Ascending aorta (tissue), 2 donors: ENCODE measurements at places on chromosomes 6 and 20. TPM values are rescaled to one million over a fixed set of nuclear protein-coding genes. Genes with fewer than 3 reads are reported as not detected.

Gene DCDC2
- total RNA-seq, result not detected

Gene RHAG
- not detected for total RNA-seq

Gene SLC22A2
- total RNA-seq, result not detected

- no peak for DNase-seq
Observed at GRCh38 chr20:53130795-53131194, 158.6 kb downstream of the TSHZ2 start.

DNA sequence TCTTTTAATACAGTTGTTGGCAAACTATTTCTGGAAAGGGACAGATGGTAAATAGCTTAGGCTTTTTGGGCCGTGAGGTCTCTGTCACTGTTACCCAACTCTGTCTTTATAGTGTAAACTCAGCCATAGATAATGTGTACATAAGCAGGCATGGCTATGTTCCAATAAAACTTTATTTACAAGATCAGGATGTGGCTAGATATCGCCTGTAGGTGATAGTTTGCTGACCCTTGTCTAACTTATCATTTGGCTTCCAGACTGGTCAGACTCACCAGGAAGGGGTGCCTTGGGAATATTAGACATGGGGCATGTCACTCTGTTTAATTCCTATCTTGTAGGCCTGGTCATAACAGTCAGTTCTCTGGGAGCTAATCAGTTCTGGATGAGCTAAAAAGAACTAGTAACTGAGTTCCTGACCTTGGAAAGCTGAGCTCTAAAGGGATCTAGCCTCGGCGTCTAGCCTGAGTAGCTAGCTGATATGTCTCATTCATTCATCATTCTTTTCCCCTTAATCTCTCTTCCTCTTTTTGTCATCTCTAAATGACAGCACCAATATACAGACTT lies 163.6 kb downstream of the SLC16A10 start:
- DNase-seq, result no peak

DNA sequence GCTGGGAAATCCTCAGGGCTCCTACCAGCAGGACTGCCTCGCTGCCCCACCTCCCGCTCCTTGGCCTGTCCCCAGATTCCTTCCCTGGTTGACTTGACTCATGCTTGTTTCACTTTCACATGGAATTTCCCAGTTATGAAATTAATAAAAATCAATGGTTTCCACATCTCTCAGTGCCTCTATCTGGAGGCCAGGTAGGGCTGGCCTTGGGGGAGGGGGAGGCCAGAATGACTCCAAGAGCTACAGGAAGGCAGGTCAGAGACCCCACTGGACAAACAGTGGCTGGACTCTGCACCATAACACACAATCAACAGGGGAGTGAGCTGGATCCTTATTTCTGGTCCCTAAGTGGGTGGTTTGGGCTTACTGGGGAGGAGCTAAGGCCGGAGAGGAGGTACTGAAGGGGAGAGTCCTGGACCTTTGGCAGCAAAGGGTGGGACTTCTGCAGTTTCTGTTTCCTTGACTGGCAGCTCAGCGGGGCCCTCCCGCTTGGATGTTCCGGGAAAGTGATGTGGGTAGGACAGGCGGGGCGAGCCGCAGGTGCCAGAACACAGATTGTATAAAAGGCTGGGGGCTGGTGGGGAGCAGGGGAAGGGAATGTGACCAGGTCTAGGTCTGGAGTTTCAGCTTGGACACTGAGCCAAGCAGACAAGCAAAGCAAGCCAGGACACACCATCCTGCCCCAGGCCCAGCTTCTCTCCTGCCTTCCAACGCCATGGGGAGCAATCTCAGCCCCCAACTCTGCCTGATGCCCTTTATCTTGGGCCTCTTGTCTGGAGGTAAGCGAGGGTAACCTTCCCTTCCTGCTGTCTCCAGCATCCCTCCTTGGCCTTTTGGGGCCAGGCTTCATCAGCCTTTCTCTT lies at the start of gene CFB:
TSS of gene CFB (plus strand) at position 589 of the 863 bp plus-strand sequence. CDS start at position 716, 127 bp downstream.
- peak; percentile 75 for DNase-seq

DNA sequence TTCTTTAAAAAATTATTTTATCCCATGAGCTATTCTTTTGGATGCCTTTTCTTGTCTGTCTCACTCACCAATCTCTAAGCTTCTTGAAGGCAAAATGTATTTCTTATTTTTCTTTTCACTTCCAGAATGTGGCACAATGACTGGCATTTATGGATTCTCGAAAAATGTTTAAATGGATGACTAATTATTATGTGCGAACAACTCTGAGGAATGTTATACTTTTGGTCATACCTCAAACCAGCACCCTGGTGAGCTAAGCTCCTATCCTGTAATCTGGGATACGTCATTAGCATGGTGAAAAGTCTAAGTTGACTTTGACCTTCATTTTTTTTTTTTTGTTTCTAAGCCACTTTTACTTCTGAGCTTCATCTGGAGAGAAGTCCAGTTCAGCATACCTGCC lies 214.0 kb upstream of the CEP162 start:
- no peak for DNase-seq

GRCh38 chr6:14456941-14457340 lies 339.4 kb downstream of the CD83 start:
- no peak for DNase-seq

Gene PAX1
- total RNA-seq, result not detected

DNA sequence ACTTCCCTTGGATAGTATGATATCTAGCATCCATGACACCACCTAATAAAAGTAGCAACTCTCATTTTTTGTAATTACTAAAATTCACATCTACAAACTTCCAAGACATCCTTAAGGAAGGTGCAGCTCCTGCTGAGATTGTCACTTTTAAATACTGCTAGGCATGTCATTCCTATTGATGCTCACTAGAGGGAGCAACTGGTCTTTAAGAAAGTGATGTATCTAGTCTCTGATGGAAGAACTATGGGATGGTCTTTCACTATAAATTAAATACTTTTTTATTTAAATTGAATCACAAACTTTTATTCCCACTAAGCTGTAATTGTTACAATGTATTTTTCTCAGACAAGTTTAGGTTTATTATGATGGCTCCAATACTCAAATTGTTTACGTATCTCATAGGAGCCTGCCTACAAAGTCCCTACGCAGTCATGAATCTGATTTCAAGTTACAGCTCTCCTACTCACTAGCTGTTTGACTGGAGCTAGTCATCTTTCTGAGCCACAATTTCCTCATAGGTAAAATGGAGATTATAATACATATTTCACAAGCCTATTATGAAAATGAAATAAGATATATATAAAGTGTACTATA lies 8.1 kb upstream of the TSPYL1 start:
- DNase-seq, result no peak

DNA sequence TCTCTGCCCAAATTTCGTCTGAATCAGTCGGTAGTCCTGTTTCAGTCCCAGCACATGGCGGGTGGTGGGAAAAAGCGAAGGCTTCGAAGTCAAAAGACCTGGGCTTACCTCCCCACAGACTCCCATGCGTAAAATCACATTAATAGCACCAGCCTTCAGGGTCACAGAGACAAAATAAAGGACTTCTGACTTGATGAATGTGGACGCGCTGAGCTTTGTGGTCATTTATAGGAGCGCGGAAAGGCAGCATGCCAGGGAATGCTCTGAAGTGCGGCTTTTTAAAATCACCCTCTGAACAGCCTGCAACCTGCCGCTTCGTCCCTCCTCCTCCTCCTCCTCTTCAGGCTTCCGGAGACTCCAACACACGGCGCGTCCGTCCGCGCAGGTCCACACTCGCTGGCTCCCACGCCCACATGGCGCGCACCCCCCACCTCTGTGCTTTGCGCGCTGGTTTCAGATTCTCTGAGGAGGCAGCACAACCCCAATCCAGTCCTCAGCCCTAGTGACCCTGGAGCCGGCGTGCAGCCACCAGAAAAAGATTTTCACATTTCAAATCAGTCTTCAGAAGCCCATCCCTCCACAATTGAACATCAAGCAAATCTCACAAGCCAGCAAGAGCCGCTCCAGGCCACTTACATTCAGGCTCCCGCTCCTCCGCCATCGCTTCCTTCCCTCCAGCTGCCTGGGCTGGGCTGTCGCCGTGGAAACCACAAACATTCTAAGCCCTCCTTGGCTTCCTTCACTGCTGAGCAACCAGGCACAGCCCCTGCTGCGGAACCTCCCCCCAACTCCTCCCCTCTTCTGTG lies at the start of gene C6orf118:
TSS of gene C6orf118 (minus strand) at position 680 of the 806 bp plus-strand sequence. CDS start at position 661, 19 bp downstream.
- DNase-seq, result no peak

DNA sequence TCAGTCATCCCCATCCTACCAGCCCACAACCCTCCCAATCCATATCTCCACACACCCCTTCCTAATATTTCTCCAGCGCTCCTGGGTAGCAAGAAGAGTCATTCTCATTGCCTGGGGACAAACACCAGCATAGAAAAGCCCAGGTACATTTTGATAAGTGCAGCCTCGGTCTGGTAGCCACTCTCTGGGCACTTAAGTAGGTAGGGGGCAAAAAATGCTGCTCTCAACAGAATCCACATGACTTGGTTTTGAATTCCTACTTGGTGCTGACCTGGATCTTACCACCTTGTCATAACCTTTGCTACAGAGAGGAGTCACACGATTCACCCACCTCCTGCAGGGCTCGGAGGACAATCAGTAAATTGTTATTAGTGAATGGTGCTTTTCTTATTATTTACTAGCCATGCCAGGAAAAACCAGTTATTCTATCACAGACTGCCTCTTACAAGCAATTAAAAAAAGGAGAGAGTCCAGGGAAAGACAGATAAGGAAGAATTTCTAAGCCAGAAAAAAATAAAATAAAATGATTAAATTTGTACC lies 249.1 kb downstream of the LY86 start:
- DNase-seq, result no peak

Gene TRDN
- not detected for total RNA-seq

- no peak for DNase-seq
Observed at GRCh38 chr6:3226042-3226441, 1.4 kb downstream of the TUBB2B start.

Gene BPIFB2
- not detected for total RNA-seq

Gene CYP24A1
- not detected for total RNA-seq

- no peak for DNase-seq
Observed at GRCh38 chr6:121260651-121261102, 73.6 kb downstream of the TBC1D32 start.

Gene MAP7
- not detected for total RNA-seq

Gene ADGRF4
- not detected for total RNA-seq

- DNase-seq, result no peak
Observed at GRCh38 chr6:138726066-138726756, 47.4 kb upstream of the CCDC28A start.

GRCh38 chr6:34238585-34239499 lies 2.2 kb downstream of the HMGA1 start:
- DNase-seq, result peak; percentile 40

- DNase-seq, result peak; percentile 71
Observed at GRCh38 chr6:33633462-33634158, 12.5 kb downstream of the ITPR3 start.

DNA sequence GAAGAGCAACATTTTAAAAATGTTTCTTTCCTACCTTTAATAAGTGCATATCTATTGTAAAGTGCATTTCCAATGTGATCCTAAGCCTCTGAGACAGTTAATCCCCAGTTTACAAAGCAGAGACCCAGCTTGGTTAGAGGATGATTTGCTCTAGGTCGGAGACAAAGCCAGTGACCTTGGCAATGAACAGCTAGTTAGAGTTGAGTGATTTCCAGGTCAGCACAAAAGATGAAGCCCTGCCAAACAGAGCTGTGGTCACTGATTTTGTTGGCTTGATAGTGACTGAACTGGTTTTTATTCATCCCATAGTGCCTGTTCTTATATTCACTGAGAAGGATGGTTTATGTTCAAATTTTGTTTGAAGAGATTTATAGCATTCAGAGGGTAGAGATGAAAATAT lies 56.6 kb upstream of the CD83 start:
- no peak for DNase-seq

Gene NNAT
- not detected for total RNA-seq

- peak; percentile 79 for DNase-seq
Observed at GRCh38 chr6:139373154-139373927, 1.1 kb downstream of the CITED2 start.

GRCh38 chr20:63941282-63942081 lies 14.7 kb downstream of the UCKL1 start:
- DNase-seq, result peak; percentile 64

DNA sequence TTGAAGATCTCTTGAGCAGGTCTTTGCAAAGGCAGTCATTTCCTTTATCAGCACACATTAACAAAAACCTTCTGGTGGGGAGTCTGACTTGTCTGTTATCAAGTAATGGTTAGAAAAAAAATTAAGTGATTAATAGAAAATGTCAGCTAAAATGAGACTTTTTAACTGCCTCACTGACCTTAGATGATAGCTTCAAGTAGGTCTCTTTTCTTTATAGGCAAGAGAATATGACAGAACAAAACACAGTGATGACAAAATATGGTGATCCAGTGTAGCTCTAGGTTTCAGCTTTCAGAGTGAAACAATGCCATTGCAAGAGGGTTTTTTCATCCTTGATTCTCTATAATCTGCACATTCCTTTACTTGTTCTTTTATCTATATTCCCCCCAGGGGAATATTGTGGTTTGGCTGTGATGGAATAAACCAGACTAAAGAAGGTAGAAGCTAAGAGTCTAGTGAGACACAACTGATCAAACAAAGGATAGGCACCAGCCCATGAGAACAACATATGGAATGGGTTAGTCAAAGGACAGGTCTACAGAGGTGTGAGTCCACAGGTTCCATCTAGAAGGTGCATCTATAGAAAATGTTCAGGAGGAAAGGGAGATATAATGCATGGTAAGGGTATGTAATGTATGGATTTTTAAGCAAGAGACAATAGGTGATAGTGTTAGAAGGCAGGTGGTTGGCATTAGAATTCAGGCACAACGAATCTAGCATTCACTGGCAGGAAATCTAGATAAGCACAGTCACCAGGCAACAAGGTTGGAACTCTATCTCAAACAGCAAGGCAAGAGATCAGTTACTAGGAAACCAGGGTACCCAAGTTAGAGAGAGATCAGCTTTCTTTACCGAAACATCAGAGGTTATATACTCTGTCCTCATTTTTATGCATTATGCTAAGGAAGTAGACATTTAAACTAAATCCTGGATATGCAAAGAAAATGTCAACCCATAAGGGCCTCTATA lies 228.9 kb upstream of the SMLR1 start:
- no peak for DNase-seq

- no peak for DNase-seq
Observed at GRCh38 chr6:36333931-36334725, 2.6 kb downstream of the BNIP5 start.

GRCh38 chr20:56391037-56391436 lies 978 bp downstream of the AURKA start:
- no peak for DNase-seq

DNA sequence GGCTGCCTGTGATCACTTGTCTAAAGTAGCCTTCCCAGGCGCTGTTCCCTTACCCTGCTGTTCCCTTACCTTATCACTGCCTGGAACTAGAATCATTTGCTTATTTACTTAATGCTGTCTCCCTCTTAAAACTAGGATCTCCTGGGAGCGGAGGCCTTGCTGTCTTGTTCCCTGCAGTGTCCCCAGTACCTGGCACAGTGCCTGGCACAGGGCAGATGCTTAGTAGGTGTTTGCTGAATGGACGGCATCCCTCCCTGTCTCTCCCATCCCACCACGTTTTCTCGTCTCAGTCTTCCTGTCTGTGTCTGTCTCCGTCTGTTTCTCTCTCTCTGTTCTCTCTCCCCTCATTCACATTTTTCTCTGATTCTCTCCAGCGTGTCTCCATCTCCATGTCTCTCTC lies 99.9 kb upstream of the MYL9 start:
- DNase-seq, result no peak
